Activated naive CD8-positive, alpha-beta T cell treated with anti-CD3 and anti-CD28 coated beads, Interleukin-2, amount 10 ng/mL, durations not matched to agents 7 days and 5 days (primary cell): ENCODE measurements at places on chromosomes 11 and 22. TPM values are rescaled to one million over a fixed set of nuclear protein-coding genes. Genes with fewer than 3 reads are reported as not detected.
A peak's percentile ranks its signal among the peaks of the same experiment; 100 is the strongest.

GRCh38 chr22:37391702-37392101, 35.6 kb downstream of the ELFN2 start:
- DNase-seq: no peak

DNA sequence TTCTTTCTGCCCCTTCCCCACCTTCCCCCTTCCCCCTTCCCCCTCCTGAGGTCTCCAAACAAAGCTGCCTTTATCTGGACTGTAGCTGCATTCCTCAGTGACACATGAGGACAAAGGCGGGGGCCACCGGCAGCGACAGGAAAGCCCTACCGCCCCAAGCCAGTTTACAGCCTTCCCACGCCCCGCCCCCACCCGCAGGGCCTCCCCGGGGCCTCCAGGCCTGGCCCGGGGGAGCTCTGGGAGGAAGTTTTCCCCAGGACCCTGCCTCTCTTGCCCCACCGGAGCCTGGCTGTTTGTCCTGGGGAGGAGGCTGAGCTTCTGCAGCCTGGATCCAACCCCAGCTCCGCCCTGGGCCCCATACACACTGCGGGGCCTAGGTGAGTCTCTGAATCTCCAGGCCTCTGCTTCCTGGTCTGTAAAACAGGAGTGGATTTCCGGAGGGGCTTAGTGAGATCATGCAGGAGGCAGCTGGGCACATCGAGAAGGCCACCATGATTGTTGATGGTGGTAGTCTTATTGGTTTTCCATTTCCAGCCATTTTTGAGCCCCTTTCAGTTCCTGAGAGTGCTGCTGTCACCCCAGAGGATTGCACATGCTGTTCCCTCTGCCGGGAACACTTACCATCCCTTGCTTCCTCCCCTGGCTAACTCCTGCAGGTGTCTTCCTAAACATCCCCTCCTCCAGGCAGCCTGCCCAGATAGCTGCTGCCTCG, 130.7 kb downstream of the MN1 start:
- DNase-seq: peak; percentile 29

DNA sequence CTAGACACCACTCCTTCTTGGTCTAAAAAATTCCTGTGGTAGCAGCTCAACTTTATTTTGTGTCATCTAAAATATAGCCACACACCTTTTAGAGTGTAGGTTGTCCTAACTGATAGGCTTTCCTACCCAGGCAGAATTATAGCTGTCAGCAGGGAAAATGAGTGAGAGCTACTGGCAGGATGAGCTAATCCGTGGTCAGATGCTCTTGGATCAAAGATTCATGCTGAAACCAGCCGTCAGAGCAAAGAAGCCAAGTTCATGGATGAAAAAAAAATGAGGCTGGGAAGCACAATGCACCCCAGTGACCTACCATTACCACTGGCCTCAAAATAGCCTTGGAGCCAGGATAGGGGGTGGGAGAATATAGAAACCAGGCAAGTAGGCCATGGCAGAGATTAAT, 113.1 kb upstream of the BLID start:
- DNase-seq: no peak

GRCh38 chr11:123519055-123519796, 89.2 kb downstream of the GRAMD1B start:
- DNase-seq: no peak

GRCh38 chr11:69295995-69296889, 2.3 kb downstream of the MYEOV start:
- DNase-seq: no peak

DNA sequence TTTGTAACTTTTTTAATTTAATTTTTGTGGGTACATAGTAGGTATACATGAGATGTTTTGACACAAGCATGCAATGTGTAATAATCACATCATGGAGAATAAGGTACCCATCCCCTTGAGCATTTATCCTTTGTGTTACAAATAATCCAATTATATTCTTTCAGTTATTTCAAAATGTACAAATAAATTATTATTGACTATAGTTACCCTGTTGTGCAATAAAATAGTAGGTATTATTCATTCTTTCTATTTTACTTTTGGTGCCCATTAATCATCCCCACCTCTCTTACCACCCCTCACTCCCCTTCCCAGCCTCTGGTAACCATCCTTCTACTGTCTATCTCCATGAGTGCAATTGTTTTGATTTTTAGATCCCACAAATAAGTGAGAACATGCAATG, 83.5 kb downstream of the GAB2 start:
- DNase-seq: no peak

DNA sequence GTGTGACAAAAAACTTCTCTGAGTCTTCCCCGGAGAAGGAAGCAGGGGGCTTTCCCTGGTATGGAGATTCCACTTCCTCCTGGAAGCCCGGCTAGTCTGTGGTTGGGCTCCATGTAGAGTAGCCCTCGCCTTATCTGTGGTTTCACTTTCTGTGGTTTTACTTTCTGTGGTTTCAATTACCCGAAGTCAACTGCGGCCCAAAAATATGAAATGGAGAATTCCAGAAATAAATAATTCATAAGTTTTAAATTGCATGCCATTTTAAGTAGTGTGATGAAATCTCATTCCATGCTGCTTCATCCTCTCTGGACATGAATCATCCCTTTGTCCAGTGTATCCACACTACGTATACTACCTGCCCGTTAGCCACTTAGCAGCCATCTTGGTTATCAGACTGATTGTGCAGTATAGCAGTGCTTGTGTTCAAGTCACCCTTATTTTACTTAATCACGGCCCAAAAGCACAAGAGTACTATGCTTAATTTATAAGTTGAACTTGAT, 275.0 kb upstream of the SESN3 start:
- DNase-seq: no peak

CLCF1 gene
- 4.7 TPM for total RNA-seq

VPREB3 gene
- not detected for total RNA-seq
